H1 (cell line): ENCODE measurements at places on chromosomes 6 and 20.

DNA sequence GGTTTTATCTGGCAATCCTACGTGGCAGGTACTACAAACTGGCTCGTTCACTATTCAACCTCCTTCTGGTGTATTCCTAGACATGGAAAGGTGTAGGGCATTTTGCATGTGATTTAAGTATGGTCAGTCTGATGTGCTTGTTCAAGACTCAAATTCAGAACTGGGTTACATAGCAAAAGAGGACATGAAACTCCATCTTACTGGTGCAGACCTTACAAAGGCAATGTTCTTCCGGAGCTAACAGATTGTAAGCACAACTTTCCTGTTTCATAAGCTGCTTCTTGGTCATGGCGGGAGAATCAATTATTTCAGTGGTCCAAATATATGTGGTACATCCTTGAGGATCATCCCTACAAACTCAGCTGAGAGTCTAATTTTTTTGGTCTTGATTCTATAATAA is 703.4 kb downstream of the EPM2A start:
- no peak for DNase-seq

DNA sequence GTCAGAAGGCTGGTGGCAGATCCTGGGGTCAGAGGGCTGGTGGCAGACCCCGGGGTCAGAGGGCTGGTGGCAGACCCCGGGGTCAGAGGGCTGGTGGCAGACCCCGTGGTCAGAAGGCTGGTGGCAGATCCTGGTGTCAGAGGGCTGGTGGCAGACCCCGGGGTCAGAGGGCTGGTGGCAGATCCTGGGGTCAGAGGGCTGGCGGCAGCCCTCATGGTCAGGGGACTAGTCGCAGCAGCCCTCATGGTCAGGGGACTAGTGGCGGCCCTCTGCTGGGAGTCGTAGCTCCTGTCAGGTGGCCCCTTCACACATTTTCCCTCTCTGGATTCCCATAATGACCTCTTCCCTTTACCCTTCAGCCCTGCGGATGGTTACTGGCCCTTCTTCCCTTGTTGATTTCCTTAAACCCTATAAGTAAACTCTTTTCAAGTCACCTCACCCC is 86.7 kb downstream of the CDC5L start:
- DNase-seq: no peak

- no peak for DNase-seq
These were observed 79.4 kb upstream of the TRAF3IP2 start for GRCh38 chr6:111685058-111685457.

GRCh38 chr20:18272451-18272850 is 15.9 kb upstream of the ZNF133 start:
- no peak for DNase-seq

GRCh38 chr20:58892932-58893224 is 40.4 kb downstream of the GNAS start:
- no peak for DNase-seq

DNA sequence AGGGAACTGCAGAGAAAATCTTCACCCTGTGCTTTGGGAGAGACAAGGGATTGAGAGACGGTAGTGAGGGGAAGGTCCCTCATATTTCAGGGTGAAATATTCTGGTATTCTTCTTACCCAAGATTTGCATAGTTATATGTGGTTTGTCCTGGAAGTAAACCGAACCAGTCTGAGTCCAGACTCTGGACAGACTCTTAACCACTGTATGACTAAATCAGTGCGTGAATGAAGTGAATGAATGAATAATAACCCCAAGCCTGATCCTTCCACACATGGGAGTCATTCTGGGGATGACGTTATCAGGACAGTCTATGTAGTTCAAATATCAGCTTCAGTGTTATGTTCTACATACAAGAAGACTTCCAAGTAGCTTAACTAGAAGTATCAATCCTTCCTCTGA is 690.7 kb downstream of the KIF16B start:
- DNase-seq: no peak

- peak; percentile 79 for DNase-seq
These were observed 8.2 kb downstream of the POU3F2 start for GRCh38 chr6:98842342-98843180.

DNA sequence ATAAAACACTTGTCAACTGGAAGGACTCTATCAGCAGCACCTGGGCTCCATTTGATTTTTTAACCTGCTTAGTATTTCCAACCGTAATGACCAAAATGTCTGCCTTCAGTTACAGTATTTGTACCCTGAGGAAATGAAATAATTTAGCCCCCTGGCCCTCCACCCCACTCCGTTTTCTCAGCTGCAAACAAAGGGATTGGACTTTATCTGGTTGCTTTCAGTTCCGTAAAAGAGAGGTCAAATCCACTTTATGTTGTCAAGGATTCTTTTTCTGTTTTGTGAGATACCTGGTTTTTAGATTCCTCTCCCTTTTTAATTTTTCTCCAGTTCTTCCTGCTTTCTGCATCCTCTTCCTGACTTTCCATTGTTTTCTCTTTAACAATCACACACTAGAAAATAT is 64.4 kb upstream of the BMP2 start:
- no peak for DNase-seq

- DNase-seq: no peak
These were observed 16.5 kb downstream of the DUSP22 start for GRCh38 chr6:308768-309167.

DNA sequence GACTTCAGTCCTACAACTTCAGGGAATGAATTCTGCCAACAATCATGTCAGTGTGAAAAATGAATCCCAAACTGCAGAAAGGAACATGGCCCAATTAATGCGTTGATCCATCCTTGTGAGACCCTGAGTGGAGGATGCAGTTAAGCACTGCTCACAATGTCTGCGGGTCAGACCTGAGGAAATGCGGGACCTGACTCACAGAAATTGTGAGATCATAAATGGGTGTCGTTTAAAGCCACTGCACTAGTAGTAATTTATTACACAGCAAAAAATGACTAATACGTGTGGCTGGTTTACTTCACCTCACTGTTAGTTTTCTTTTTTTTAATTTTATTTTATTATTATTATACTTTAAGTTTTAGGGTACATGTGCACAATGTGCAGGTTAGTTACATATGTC is 505.0 kb downstream of the PRKN start:
- no peak for DNase-seq

GRCh38 chr6:111850295-111850937 is 22.8 kb downstream of the FYN start:
- no peak for DNase-seq

DNA sequence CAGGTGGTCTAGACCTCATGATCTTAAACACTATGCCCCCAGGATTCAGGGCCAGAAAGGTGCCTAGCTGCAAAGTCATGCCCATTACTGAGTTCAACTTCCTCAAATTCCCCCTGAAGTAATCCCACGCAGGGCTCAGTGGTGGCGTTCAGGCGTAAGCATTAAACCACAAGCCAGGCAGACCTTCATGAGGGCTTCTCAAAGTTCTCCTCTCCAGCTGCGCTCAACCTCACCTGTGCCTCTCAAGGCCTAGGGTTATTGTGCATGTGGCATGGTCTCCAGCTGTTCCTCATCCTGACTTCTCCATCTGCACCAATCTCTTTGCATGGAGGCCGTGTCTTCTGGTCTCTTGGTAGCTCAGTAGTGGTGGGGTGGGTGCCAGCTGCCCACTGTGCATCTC is 113.6 kb downstream of the TSHZ2 start:
- no peak for DNase-seq

DNA sequence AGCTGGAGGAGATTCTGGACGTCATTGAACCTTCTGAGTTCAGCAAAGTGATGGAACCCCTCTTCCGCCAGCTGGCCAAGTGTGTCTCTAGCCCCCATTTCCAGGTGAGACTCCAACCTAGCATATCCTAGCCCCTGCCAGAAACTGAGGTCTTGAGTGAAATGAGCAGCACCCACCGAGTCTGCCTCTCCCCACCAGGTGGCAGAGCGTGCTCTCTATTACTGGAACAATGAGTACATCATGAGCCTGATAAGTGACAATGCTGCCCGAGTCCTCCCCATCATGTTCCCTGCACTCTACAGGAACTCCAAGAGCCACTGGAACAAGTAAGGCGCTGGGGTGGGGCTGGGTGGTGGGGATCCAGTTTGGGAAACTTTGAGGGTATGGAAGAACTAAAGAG is 4.6 kb downstream of the MEA1 start:
- no peak for DNase-seq

DNA sequence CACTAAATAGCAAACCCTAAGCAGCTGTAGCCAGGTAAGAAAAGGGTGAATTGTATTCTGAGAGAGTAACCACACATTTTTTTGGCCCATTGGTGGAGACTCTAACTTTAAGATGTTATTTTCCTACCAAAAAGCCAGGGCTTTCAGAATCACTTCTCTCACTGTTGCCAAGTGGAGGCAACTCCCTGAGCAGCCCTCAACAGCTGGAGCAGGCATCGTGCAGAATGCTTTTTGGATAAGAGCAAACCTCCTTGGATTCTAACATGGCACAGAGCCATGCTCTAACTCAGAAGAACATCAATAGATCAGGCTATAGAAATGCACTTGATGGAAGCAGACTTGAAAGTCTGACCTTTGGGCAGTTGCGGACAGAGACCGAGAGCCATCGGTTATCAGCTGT is 722.2 kb upstream of the CHD6 start:
- DNase-seq: no peak

- DNase-seq: no peak
These were observed 765.4 kb upstream of the SLC35B3 start for GRCh38 chr6:9200712-9201111.

- DNase-seq: no peak
These were observed 159.1 kb downstream of the PKHD1 start for GRCh38 chr6:51928320-51928719.

DNA sequence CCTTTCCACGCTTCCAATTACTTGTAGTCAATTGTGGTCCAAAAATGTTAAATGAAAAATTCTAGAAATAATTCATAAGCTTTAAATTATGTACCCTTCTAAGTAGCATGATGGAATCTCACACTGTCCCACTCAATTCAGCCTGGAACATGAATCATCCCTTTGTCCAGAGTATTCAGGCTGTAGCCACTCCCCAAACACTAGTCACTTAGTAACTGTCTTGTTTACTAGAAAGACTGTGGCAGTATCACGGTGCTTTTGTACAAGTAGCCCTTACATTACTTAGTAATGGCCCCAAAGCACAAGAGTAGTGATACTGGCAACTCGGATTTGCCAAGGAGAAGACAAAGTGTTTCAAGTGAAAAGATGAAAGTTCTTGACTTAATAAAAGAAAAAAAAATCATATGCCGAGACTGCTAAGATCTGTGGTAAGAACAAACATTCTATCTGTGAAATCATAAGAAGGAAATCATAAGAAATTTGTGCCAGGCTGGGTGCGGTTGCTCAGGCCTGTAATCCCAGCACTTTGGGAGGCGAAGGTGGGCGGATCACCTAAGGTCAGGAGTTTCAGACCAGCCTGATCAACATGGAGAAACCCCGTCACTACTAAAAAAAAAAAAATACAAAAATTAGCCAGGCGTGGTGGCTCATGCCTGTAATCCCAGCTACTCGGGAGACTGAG is 168.5 kb upstream of the SIM1 start:
- DNase-seq: no peak

- DNase-seq: no peak
These were observed 180.9 kb downstream of the KIF16B start for GRCh38 chr20:16392346-16392745.
